ENCODE measurements at places on chromosomes 1 and 21. TPM values are rescaled to one million over a fixed set of nuclear protein-coding genes. Genes with fewer than 3 reads are reported as not detected.
A peak's percentile ranks its signal among the peaks of the same experiment; 100 is the strongest.

Gene LRRC41
- total RNA-seq = 62.5 TPM

DNA sequence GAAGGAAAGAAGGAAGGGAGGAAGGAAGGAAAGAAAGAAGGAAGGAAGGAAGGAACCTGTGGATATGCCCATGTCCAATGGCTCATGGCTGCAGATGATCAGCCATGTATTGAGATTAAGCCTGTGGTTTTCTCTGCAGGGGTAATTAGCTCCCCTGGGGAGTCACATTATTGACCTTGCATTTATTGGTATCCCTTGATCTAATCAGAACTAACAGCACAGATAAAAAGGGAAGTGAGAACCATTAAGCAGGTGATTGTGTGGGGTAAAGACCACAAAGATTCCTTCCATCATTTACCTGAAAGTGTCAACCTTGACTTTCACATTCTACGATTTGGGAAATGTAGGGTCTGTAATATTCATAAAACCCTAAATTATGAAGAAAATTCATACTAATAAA is 390.7 kb downstream of the BRINP2 start:
- no peak for DNase-seq

GRCh38 chr1:223707256-223708000 is 4.9 kb upstream of the CAPN2 start:
- DNase-seq = peak; percentile 100

DNA sequence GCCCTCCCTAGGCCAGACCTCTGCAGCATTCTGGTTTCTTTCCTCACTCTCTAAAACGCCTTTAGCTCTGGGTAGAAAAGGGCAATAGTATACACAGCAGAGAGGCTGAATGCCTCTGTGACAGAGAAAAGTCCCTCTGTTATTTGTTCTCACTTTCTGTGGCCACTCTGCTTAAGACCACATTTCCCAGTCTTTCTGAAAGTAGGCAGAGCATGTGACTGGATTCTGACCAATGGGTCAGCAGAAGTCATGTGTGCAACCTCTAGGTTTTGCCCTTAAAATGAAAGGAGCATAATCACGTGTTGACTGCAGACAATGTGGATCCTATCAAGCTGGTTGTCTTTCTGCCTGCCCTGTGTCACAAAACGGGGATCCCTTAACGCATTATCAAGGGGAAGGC is 79.7 kb upstream of the MARK1 start:
- DNase-seq = no peak

Gene SGIP1
- total RNA-seq = 27.1 TPM

Gene KCNE2
- total RNA-seq = not detected

Measured in IMR-90 (cell line).